T-helper 1 cell (primary cell): ENCODE measurements at places on chromosomes 12 and 14.

GRCh38 chr12:52581066-52581465 lies 7.4 kb upstream of the KRT74 start:
- no peak for DNase-seq

- no peak for DNase-seq
These were observed 2.6 kb downstream of the GLRX5 start for GRCh38 chr14:95537298-95538089.

GRCh38 chr12:94458877-94459727 lies 565 bp downstream of the CEP83 start:
- no peak for DNase-seq

GRCh38 chr12:124939079-124939420 lies 24.6 kb upstream of the UBC start:
- peak; percentile 48 for DNase-seq

- no peak for DNase-seq
These were observed 39.3 kb downstream of the CCDC177 start for GRCh38 chr14:69535230-69535848.

- DNase-seq: no peak
These were observed 29.4 kb downstream of the ERC1 start for GRCh38 chr12:1020389-1020788.

DNA sequence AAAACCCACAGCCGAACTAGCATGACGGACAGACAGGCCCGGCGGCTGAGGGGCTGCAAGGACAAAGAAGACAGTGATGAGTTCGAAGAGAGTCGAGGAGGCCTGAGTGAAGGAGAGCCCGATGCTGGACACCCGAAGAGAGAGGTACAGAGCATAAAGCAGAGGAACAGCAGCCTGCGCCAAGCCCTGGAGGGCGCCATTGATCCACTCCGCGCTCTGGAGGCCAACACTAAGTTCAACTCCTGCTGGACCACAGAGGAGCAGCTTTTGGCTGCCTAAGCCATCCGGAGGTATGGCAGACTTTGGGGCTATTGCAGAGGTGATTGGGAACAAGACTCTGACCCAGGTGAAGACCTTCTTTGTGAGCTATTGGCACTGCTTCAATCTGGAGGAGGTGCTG lies 7.8 kb upstream of the PLXNC1 start:
- DNase-seq: peak; percentile 27

DNA sequence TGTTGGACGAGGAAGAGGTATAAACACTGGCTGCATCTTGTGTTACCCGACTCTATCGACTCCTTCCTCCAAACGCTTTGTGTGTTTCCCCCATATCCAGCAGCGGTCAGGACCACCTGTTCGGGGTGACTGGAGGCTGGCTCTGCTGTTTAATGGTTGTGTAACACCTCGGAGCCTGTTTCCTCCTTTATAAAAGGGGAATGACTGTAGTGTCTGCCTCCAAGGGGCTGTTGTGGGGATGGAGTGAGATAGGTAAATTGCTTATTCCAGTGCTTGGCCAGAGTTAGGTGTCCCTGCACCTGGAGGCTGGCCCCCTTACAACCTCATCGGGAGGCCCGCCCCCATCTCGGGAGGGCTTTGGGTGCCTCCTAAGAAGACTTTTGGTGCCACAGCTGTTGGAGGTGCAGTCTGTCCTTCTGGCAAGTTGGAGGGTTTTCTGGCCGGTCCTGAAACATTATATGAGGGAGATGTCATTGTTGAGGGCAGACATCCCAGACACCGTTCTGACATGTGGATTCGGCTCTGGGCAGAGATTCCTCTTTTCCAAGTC lies 1.1 kb downstream of the MLXIP start:
- no peak for DNase-seq

DNA sequence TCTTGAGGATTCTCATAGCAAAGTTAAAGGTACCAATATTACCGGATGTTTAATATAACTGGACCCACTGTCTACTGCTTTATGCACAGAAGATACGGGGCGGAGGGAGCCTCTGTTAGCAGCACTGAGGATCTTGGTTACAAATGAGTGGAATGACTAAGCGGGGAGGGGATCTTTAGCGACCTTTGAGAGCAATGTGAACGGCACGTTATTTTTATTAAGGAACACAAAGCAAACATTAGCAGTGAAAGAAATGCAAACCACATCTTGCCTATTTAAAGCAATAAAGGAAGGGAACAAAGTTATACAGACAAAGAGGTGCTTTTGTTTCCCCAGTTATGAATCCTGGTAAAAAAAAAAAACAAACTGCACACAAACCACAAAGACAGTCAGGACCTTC lies 27.1 kb upstream of the PRMT8 start:
- DNase-seq: no peak

DNA sequence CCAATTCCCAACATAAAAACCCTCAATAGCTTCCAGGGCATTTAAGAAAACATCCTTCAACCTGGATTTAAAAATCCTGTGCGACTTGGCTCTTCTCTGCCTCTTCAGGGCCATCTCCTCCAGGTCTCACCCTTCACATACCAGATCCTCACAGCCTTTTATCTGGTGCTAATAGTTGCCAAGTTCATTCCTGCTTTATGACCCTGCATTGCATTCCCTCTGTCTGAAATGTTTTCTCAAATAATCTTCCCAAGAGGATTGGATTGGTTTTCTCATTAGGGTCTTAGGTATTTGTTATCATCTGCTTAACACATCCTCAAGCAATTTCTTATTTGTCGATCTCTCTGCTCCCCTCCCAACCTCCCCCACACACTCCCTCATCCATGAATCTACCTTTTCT lies 832.0 kb downstream of the GALC start:
- DNase-seq: no peak

- no peak for DNase-seq
These were observed 50.2 kb downstream of the TRAFD1 start for GRCh38 chr12:112175361-112176155.

DNA sequence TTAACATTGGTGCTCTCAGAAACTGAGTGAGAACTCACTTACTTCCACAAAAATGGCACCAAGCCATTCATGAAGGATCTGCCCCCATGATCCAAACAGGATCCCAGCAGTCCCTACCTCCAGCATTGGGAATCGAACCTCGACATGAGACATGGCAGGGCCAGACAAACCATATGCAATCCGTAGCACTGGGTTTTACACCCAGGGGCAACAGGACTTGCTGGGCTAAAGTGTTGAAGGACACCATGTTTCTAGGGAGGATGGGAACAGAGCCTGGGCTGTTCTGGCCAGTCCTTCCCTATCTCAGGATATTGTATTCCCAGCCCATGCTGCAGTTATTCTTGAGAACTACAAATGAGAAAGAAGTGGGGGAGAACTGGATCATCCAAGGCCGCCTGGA lies 36.6 kb downstream of the SERPINA3 start:
- DNase-seq: no peak

- no peak for DNase-seq
These were observed 88.1 kb downstream of the PAPOLA start for GRCh38 chr14:96590190-96590864.

GRCh38 chr12:6158255-6158654 lies 33.8 kb upstream of the VWF start:
- DNase-seq: no peak

- DNase-seq: no peak
These were observed 35.9 kb downstream of the ADIPOR2 start for GRCh38 chr12:1726753-1727152.

GRCh38 chr12:63495974-63496373 lies 172.3 kb downstream of the DPY19L2 start:
- no peak for DNase-seq

DNA sequence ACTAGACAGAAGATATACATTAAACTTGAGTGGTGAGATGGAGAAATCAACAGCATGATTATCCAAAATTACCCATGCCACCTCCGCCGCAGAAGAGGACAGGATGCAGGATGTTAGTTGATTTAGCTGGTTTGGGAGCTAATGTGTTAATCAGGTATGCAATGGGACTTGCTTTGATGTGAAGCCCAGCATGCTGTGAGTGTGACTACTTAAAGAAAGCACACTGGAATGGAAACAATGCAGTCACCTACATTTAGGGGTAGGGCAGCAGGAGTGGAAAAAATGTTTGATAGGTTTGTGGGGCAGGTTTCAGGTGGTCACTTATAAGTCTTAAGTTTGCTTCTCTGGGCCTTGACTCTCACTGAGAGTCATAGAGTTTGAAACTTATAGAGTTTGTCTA lies 170.0 kb upstream of the DAAM1 start:
- DNase-seq: no peak

- DNase-seq: no peak
These were observed 371.0 kb downstream of the FUT8 start for GRCh38 chr14:65783576-65783975.

DNA sequence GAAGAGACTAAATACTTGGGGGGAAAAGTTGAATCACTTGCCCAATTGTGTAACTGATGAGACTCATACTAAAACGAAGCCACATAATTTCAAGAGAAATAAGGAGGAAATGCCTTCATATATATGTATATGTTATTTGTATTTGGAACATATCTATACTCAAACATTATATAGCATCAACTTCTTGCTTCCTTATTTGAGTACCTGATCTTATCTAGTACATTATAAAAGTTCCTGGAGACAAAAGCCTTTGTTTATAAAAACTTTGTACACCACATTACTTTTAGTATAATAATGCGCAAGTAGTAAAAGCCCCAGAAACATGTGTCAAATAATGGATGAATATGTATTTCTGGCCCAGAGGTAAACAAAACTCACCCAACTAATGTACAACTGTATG lies 92.0 kb downstream of the SLC2A13 start:
- DNase-seq: no peak
